ENCODE measurements at places on chromosomes 6 and 20.

GRCh38 chr20:46334303-46334904 lies 26.1 kb upstream of the CDH22 start:
- no peak for DNase-seq

GRCh38 chr6:57048577-57048976 lies 2.1 kb downstream of the KIAA1586 start:
- no peak for DNase-seq

GRCh38 chr6:44659726-44660125 lies 272.2 kb downstream of the CDC5L start:
- DNase-seq: no peak

GRCh38 chr6:1226277-1227099 lies 85.4 kb upstream of the FOXQ1 start:
- DNase-seq: no peak

- DNase-seq: peak; percentile 48
These were observed 79.0 kb upstream of the LAMA2 start for GRCh38 chr6:128803911-128804310.

DNA sequence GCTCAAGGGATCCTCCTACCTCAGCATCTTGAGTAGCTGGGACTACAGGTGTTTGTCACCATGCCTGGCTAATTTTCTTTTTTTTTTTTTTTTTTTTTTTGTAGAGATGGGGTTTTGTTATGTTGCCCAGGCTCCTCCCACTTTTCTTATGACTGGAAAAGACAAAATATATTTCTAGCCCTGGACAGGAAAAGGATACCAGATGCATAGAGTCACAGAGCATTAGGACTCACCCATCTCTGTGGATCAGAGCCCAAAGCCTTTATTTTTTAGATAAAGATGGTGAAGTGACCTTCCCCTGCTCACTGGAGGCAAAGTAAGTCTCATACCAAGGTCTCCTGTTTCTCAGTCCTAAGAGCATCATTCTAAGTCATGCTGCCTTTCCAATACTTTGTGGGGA lies 3.4 kb downstream of the TRIM10 start:
- DNase-seq: no peak

DNA sequence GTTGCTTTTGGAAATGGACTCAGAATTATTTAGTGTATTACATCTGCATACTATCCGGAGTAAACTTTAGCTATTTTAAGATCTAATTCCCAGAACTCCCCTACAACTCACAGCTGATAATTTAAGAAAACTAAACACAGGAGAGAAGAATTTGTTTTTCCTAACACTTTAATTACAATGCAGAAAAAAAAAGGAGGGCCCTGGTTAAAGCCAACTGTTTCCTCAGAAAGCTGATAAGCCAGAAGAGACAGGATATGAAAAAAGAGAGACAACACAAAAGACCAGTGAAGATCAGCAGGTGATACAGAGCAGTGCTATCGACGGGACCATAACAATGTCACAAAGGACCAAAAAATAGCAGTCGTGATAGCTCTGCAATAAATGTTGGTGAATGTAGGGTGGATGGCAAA lies 5.8 kb downstream of the IFNGR1 start:
- no peak for DNase-seq

GRCh38 chr20:16267526-16267925 lies 305.7 kb downstream of the KIF16B start:
- DNase-seq: no peak

- no peak for DNase-seq
These were observed 34.5 kb downstream of the MDGA1 start for GRCh38 chr6:37663019-37663810.

DNA sequence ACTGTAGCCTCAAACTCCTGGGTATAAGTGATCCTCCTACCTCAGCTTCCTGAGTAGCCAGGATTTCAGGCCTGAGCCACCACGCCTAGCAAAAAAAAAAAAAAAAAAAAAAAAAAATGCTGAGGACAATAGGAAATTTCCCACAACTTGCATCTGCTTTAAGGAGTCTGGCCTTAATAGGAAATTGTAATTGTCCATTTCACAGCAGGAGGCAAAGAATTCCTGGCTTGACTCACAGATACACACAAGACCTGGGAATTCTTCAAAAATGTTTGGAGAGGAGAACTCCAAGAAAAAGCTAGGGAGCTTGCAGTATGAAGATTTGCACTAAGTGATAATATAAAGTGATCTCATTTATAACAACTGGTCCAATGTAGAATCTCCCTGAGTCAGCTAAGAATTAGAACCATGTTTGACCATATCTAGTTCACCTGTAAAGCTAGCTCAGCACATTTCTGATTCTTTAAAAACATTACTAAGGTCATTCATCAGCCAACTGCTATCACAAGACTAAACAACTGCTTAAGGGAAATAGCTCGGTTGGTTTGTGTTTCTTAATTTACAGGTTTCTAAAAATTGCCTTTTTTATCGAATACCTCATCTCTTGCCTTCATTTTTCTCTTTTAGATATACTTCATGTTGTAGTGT lies 80.2 kb upstream of the SLC2A12 start:
- no peak for DNase-seq

GRCh38 chr6:139149383-139149782 lies 14.5 kb downstream of the HECA start:
- peak; percentile 41 for DNase-seq

DNA sequence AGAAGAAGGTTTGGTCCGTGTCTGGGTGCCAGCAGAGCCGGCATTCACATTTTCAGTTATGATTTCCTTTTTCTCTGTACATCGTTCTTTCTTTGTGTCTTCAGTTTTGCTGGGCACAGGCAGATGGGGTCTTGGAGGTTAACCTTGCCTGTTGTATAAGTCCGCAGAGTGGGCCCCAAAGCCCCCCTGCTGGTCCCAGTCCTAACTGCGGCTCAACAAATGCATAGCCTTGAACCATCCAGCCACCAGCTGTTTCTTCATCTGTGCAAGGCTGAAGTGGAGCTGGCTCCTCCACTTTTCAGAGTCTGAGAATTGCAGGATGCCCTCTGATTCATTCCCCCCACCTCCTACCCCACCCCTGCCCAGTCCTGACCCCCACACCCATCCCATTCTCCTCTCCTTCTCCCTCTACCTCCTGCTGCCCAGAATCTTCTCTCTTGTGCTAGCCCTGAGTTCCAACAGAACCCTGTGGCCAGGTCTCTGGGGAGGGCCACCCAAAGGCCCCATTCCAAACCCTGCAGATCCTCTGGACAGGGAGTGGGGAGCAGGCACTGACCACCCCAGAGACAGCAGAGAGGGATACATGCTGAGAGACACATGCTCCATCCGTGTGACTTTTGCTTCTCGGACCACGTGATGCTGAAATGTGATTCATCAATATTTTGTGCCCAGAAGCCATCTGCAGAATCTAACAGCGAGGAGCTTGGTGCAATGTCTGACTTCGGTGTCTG lies 386.5 kb upstream of the SULF2 start:
- no peak for DNase-seq

GRCh38 chr20:12152996-12153395 lies 235.3 kb downstream of the BTBD3 start:
- no peak for DNase-seq

GRCh38 chr6:56911847-56912246 lies 43.1 kb upstream of the BEND6 start:
- no peak for DNase-seq

- no peak for DNase-seq
These were observed 66.8 kb upstream of the IYD start for GRCh38 chr6:150301846-150302519.

GRCh38 chr6:91864911-91865310 lies 1278.0 kb upstream of the MAP3K7 start:
- no peak for DNase-seq

DNA sequence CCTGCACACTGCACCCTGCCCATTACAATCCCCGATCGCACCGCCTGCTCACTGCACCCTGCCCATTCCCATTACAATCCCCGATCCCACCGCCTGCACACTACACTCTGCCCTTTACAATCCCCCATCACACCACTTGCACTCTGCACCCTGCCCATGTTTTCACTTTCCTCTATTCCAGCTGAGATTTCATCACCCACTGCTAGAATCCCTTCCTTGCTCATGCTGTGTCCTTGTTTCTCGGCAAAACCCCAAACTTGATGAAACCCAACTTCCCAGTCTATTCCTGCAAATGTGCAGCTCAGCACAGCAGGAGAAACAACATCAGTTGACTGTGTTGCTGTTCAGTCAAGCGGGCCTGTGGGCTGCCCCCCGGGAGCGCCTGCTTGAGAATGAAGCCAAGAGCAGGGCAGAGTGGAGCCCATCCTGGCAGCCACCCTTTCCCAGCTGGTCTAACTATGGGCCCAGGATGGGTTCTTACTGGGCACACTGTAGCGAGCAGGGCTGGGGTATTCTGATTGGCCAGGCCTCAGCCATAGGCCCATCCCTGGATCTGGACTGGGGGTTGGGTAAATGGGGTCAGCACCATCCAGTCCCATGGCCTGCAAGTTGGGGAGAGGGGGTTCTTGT lies 17.2 kb downstream of the MOCS3 start:
- DNase-seq: no peak

- no peak for DNase-seq
These were observed 61.3 kb downstream of the TRERF1 start for GRCh38 chr6:42390228-42390934.

DNA sequence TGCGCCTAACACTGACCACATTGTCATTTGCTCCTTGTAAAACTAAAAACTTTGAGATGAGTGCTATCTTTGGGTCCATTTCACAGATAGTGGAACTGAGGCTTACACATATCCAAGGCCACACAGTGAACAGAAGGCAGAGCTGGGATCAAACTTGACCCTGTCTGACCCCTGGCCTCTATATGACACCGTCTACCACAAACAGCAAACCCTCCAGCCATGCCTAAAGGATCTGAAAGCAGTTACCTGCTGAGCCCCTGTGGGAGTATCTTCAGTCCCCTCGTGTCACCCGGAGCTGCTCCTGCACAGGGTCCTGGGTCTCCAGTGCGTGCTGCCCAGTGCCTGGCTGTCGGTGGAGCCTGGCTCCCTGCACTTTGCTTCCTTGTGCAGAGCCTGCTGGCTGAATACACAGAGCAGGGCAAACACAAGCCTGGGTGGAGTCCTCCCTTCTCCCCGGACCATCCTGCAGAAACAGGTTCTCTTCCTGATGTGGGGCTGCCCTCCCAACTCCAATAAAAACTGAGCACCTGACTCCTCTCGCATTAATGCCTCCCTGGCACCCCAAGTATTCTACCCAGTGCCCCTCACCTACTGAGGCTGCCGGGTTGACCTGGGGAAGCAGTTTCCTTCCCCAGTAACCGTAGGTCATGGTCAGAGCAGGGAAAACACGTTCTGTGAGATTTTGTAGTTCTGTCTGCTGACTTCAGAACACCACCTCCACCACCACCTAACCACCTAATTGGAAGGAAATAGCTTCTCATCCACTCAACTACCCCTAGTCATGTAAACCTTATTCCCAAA lies at the start of gene BCAS1:
BCAS1 (minus strand) TSS at position 408 of the 801 bp plus-strand sequence. CDS start 11,876 bp downstream, outside the sequence.
- DNase-seq: no peak

DNA sequence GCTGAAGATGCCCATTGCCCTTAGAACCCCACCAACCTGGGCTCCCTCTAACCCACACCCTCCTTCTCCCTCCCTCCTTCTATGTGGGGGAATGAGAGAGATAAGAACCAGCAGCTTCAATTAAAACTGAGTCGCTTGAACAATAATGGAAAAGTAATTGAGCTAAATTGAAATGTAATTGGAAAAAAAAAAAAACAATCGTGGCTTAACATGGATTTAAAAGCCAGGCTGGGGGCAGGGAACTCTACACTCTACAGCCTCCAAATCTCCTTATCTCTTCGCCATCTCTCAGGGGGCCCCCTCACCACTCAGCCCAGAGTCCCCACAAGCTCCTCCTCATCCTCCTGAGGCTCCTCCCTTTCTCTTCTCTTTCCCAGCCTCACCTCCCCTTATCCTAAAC lies 83.2 kb downstream of the MDGA1 start:
- DNase-seq: no peak

DNA sequence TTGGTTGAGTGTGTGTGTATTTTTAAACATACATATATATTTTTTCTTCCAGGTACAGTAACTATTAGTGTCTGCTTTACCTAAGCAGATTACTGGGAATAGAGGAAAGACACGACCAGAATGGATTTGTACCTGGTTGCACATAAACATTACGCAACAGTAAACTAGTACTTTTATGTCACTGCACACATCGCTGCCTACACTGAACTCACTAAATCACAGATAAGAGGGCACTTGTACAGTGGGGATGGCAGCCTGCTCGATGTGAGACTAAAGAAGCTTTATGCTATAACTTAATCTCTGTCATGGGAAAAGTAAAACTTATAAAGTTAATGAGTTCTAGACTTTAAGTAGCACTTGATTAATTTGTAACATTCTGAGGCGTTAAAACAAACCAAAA lies 89.5 kb upstream of the SIM1 start:
- DNase-seq: no peak

GRCh38 chr6:35258336-35258735 lies 1.2 kb upstream of the ZNF76 start:
- DNase-seq: no peak

DNA sequence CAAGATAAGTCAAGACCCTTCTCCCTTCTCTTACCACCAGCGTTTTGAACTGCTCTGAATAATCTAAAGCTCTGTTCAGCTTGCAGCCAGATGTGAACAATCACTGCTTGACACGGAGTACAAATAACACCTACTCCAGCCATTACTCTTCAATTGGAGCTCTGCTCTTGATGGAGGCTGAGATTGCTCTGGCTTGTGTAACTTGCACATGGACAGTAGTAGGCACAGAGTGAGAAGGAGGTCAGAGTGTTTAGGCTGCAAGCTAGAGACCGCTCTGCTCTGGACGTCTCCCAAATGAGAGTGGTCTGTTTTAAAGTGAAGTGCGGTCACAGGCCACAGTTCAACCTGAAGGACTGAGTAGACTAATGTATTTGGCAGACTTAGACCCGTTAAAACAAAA lies 158.3 kb downstream of the HDGFL1 start:
- DNase-seq: no peak

- no peak for DNase-seq
These were observed 79.7 kb upstream of the FYN start for GRCh38 chr6:111952821-111953540.

DNA sequence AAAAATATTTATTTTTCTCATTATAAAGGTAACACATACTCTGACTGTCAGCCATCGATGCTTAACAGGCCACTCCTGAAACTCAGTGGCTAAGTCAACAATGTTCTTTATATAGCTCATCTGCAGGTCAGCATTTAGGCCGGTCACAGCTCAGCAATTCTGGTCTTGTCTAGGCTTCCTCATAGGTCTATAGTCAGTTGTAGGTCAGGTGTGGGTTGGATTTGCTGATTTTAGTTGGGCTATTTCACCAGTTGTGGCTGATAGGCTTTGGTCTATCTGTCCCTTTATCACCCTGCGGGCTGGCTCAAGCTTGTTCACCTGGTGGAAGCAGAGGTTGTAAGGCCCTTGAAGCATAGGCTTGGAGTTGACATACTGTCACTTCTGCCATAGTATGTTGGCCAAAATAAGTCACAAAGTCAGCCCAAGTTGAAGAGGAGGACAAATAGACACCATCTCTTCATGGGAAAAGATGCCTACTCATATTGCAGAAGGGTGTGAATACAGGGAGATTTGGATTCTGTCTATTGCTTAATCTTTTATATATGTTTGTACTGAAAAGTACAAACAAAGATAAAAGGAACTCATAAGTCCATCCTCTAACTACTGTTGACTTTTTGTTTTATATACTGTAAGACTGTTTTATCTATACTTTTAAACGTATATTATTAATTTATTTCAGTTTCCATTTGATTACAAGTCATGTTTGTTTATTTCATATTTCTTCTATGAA lies 75.0 kb downstream of the BCKDHB start:
- no peak for DNase-seq

- peak; percentile 16 for DNase-seq
These were observed 7.5 kb upstream of the GGTLC1 start for GRCh38 chr20:23995905-23996666.

GRCh38 chr6:132072831-132073230 lies 121.7 kb upstream of the CCN2 start:
- no peak for DNase-seq

GRCh38 chr6:149899486-149899885 lies 1.6 kb upstream of the RAET1E start:
- DNase-seq: no peak
